Amygdala (tissue), 56 donors: ENCODE measurements at places on chromosomes 1 and 21.

DNA sequence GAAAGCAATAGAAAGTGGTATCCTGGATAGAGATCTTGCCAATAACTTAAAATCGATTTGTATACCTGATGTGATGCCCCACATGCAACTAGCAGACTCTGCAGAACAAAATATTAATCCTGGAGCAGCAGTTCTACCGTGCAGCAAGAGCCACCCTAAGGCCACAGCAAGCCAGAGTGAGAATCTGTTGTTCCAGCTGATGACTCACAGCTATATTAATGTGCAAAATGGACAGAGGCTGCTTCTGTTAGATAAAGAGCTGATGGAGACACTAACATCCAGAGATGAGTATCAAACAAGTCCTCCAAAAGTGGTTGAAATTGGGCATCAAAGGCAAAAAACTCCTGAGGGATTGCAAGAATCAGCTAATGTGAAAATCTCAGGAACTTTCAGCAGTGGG lies 127.8 kb downstream of the MACF1 start:
- DNase-seq = no peak

- DNase-seq = no peak
Observed at GRCh38 chr1:25049190-25049589, 119.1 kb upstream of the RUNX3 start.

DNA sequence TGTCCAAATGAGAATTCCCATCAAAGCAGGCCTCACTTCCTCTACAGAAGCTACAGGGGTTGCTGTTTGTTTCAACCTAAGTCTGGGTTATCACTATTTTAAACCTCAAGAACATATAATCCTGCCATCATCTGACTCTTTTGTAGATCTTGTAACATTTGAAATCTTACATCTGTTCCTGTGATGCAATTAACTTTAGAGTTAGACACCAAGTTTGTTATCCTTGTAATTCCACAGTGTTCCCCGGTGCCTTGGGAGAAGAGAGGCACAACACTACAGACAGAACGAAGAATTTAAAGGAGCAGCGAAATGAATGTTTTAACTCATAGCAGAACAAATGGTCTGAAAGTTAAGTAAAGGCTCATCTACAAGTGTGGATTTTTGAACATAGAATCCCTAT lies 116.1 kb downstream of the UCHL5 start:
- DNase-seq = no peak

- DNase-seq = no peak
Observed at GRCh38 chr1:27520651-27521050, 30.7 kb upstream of the WASF2 start.

DNA sequence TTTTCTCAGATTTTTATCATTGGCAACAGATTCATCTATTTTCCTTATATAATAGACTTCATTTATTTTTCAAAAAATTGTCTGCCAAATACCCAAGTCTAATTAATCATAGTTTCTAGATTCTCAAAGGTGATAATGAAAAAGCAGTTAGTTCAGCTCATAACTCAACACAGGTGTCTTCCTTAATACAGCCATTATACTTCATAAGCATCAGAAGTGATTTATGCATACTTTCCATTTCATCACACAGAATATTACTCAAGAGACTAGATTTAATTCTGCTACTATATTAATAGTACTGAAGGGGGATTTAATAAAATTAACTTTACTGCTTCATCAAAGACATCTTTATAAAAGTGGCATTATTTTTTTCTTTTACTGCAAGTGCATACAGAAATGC lies 18.8 kb downstream of the SRSF11 start:
- no peak for DNase-seq

- no peak for DNase-seq
Observed at GRCh38 chr1:199724049-199724448, 303.5 kb upstream of the NR5A2 start.

- no peak for DNase-seq
Observed at GRCh38 chr1:235907187-235907896, 40.6 kb upstream of the LYST start.

- no peak for DNase-seq
Observed at GRCh38 chr1:92536980-92537884, 50.5 kb upstream of the GFI1 start.

GRCh38 chr1:46606255-46606965 lies 2.3 kb upstream of the MKNK1 start:
- DNase-seq = no peak

DNA sequence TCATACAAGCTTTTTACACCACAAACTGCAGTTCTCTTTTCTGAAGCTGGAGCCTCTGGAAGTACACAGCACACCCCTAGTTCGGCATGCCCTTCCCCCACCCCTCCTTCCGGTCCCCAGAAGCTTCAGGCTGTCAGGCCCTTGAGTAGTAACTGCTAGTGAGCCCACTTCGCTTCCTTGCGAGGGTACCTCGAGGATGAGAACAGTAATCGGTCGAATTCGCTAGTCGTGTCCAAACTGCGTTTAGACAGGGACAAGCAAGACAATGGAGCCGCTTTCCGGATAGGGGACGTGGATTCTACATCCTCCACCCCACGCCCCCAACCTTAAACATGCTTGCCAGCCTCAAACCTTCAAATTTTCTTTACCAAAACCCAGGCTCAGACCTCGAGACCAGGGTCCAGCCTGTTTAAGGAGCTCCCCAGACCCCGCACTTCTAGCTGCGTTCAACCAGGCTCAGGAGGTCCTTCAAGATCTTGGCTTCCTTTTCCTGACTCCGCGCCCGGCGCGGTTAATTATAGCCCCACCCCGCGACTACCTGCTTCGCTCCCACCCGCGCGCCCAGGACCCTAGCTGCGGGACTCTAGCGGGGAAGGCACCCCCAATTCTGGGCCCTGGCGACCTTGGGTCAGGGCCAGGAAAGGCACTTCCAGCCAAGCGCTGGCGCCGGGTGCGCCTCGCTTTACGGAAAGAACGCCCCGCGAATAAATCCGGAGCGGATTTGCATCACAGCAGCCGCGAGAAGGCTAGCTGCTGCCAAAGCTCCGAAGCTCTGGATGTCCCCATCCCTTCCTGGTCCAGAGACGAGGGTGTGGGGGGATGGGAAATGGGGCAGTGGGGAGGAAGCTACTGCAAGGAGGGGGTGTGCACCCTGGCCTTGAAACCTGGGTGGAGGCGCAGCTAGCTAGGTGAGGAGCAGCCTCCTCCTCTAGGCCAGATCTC lies 8.1 kb upstream of the TSPAN1 start:
- no peak for DNase-seq

GRCh38 chr21:14070049-14070893 lies 140.5 kb downstream of the LIPI start:
- no peak for DNase-seq

DNA sequence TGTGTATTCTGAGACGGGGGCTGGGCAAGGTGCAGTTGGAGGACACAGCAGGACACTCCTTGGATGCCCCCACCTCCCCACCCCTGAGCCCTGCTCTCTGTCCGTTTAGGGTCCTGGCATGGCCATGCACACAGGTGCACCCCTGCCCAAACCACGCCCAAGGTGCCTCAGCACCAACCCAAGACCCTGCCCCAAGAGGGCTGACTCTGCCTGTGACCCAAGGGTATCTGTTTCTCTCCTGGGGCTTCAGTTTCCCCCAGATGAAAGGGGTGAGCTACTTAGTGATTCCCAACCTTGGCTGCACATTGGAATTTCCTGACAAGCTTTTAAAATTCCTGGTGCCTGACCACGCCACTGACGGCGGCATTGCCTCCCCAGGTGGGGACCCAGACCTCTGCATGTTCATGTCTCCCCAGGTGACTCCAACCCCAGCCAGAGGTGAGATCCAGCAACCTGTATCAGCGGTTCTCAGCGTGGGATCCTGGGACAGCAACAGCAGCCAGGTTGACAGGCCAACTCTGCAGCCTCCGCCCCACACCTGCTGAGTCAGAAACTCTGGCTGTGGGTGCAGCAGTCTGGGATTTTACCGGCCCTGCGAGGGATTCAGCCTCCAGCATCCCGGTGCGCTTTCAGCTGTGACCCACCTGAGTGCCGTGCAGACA lies 483.4 kb downstream of the NPHP4 start:
- DNase-seq = no peak

DNA sequence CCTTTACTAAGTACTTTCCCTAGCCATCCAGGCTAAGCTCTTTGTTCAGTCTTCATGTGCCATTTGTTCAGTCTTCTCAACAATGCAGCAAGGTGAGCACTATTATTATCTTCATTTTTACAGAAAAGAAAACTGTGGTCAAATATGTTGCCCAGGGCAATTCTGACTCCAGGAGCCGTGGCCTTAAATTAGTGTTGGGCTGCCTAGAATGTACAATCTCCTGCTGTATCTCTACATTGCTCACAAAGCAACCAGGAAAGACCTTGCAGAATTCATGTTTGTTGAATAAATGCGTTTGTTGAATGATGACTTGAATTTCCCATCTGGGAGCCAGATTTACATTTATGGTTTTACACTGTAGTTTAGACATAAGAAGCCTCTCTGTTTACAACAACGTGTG lies 14.2 kb downstream of the CD101 start:
- no peak for DNase-seq

DNA sequence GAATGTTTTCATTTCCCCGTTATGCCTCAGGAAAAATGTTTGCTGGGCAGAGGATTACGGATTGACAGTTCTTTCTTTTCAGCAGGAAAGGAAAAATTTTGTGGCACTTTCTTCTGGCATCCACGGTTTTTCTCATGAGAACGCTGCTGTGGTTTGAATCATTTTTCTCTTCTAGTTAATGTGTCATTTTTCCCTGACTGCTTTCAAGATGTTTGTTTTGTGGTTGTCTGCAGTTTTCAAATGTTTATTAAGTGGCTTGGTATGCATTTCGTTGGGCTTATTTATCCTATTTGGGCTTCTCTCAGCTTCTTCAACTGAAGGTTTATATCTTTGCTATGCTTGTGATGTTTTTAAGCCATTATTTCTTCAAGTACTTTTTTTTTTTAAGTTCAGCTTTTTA lies 359.0 kb downstream of the RGS7 start:
- DNase-seq = no peak

DNA sequence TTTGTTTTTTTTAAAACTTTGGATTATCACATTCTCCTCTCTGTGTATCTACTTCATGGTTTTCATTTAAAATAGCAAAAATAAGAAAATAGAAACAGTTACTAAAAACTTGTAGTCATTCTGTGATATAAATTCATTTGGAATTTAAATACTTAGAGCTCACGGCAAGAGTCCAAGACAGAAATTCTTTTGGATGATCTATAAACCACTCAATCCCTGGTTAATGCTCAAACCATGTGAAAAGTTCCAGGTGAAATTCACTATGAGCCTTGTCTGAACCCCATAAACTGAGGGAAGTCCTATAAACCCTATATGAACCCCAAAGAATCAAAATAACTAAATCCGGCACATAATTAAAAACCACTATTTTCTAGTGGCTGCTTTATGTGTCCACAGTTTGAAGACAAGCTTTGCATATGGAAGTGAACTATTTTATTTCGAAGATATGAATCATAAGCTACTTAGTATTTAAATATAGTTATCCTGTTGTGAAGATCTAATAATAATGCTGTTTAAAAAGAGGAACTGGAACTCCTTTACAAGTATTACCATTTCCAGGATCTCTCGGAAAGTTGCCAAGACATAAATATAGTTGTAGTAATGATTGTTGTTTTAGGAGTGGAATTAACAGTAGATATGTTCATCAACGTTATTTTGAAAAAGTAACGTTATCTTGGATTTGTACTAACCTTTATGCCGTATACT lies 163.5 kb downstream of the NFIA start:
- no peak for DNase-seq

DNA sequence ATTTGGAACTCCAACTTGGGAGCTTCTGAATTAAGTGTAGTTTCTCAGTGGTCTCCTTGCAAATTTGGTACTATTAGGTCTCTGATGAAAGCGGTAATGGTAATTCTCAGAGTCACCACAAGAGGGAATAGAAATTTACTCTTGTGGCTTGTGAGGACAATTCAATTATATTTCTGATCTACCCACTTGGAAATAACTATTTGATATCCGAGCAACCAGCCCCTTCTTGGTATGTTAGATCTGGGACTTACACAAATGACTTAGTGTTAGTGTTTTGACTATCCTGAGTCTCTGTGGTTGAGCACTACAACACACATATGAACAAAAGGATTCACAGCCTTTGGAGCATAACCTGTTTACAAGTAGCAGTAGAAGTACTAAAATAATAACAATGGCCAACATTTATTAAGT lies 68.1 kb downstream of the RPS6KA1 start:
- no peak for DNase-seq

DNA sequence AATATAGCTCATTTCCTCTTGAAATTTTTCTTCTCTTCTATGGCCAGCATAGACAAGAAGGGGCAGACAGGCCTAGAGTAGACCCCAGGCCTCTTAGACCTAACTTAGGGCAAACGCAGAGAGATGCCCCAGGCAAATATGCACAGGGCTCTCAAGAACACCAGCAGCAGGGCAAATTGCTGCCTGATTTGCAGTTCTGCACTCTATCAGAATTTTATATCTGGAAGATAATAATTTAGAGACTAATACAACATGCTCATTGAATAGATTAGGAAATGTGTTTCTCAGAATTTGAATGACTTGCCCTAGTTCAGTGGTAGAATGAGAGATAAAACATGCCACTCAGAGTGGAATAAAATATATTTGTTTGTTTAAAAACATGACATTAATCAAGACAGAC lies 200.4 kb upstream of the ADGRL2 start:
- DNase-seq = no peak

DNA sequence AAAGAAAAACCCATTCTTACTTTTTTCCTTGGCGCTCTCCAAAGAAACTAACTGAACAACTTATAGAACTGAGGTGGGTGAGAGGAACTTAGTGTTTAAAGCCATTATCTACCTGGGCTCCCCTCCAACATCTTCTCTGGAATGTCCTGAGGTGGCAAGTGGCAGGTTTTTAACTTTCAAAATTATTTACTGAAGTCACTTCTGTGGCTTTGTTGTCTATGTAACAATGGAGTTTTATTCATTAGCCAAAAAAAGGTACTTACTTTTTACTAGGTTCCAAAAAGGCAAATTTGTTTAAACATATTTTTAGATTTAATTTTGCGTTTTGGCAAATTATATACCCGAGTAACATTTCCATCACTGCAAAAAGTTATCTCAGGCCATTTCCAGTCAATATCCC lies 2.4 kb downstream of the ENO1 start:
- no peak for DNase-seq

DNA sequence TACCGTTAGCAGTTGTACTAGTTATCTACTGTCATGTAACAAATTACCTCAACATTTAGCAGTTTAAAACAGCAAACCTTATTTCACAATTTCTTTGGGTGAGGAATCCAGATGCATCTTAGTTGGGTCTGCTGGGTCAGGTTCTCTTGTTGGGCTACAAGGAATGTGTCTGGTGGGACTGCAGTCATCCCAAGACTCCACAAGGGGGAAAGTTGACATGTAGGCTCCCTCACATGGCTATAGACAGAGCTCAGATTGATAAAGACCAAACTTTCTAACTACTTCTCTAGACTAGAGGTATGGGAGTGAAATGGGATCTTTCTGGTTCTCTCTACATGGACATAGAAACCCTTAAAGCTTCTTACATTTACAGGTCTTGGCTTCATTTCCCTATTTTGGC lies 160.9 kb downstream of the UCK2 start:
- DNase-seq = no peak

- no peak for DNase-seq
Observed at GRCh38 chr1:74571493-74571800, 59.0 kb upstream of the LRRC53 start.

GRCh38 chr21:29056005-29056404 lies 17.4 kb downstream of the CCT8 start:
- no peak for DNase-seq

- no peak for DNase-seq
Observed at GRCh38 chr1:211908453-211908852, 77.9 kb upstream of the LPGAT1 start.

- no peak for DNase-seq
Observed at GRCh38 chr21:29499229-29499628, 200.5 kb downstream of the BACH1 start.

- no peak for DNase-seq
Observed at GRCh38 chr1:15526021-15526489, 593 bp upstream of the DNAJC16 start.
